ENCODE measurements at places on chromosomes 6 and 20.

DNA sequence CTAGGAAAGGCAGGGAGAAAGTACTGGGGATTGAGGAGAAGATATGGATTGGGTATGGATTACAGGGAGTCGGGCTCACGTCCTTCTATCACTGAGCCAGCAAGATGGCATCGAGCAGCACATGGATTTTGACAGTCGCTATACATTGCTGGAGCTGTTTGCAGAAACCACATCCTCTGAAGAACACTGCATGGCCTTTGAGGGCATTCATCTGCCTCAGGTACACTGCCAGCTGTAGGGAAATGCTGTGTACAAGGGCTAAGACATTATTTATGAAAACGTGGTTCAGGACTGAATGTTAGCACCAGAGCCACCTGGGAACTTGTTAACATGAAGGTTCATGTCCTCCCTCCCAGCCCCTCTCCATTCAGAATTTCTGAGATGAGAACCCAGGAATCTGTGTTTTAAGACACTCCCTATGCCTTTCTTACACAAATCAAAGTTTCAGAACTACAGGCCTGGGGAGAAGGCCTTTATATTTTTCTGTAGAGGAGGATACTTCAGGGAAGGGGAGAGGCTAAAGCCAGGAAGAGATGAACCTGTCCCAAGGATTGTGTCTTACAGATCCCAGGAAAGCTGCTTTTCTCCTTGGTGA, 3.5 kb downstream of the CUL9 start:
- no peak for DNase-seq

DNA sequence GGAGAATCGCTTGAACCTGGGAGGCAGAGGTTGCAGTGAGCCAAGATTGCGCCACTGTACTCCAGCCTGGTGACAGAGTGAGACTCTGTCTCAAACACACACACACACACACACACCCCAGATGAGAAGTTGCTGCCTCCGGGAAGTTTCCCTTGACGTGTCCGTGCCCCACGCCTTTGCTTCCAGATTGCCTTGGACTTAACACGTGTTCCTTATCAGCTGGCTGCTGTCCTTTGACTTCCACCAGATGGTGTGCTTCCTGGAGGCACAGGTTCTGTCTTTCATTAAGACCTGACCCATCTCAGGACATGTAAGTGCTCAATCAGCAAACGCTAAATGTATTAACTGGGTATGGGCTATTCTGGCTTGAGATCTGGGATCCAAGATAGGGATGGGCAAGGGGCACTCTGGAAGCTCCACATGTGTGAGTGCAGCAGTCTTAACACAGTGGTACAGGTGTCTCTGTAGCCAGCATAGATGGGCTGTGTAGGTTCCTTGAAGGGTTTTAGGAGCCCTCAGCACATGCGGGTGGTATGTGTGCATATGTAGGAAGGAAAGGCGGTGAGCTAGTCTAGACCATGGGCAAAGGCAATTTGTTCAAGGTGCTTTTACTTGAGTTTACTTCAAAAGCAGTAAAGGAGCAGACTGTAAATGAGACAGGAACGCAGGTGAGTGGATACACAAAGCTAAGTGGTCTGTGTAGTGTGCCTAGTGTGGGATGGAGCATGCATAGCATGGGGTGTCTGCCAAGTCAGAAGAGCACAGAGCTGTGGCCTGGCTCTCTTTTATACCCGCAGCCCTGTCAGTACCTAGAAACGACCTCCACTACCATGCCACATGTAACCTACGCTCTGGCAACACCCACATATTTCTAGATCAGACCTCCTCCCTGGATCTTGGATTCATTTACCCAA, 11.6 kb downstream of the PIGT start:
- no peak for DNase-seq

DNA sequence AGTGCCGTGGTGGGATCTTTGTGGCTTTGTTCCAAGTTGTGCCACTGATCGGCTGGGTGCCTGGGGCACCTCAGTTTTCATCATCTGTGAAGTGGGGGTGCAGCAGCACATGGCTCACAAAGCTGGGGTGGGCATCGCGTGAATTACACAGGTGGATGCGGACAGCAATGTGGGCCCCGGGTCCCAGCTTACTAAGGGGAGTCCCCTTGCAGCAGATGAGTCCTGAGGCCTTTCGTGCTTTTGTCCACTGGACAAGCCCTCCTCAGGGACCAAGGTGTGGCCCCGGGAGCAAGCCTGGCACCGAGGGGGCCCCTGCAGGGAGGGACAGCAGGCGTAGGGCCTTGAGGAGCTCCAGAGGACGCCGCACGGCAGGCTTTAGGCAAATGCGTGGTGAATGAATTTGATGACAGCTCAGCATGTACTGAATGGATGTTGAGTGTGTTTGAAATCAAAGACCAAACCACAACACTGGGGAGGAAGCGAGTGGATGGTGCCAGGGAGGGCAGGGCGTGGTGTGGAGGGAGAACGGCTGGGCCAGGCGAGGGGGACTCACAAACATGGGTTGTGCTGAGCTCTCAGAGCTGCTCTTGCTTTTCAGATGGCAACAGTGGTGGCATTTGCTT, 53.2 kb downstream of the IRF4 start:
- DNase-seq: no peak

DNA sequence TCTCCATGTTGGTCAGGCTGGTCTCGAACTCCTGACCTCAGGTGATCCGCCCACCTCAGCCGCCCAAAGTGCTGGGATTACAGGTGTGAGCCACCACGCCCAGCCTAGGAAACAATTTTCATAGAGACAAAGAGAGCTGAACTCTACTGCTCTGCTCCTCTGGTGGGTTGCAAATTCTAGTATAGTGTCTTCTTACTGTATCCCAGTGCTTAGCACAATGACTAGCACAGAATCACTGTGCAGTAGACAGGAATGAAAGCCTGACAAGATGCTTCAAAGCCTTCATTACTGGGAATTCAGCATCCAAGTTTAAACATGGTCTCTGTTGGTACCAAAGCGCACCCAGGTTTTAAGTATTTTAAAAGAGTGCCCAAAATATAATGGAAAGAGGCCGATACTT, 96.5 kb upstream of the SALL4 start:
- DNase-seq: no peak

DNA sequence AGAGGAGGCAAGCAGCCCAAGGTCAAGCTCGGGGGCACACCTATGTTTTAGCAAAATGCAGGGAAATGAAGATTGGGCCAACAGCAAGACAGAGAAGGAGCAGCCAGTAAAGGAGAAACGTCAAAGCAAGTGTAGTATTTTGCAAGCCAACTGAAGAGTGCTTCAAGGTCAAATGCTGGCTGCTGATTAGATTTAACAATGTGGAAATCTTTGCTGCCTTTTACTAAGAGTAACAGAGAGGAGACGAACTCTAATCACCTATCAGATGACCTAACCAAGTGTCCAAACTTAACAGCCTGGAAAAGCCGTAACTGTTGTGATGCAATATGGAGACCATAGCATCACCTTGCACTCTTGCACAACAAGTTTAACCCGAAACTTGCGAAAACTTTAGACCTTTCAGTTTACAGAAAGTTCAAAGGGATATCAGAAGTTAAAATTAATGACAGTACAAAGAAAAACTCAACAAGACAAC, 30.4 kb downstream of the AKIRIN2 start:
- DNase-seq: no peak

- no peak for DNase-seq
Observed at GRCh38 chr6:63806573-63806913, 170.9 kb downstream of the PHF3 start.

- no peak for DNase-seq
Observed at GRCh38 chr20:31607640-31608250, 2.7 kb downstream of the ID1 start.

- no peak for DNase-seq
Observed at GRCh38 chr20:4602297-4602631, 119.4 kb upstream of the PRND start.

GRCh38 chr6:124967444-124967843, 5.2 kb downstream of the RNF217 start:
- no peak for DNase-seq

- no peak for DNase-seq
Observed at GRCh38 chr6:147648916-147649315, 140.4 kb downstream of the SAMD5 start.

DNA sequence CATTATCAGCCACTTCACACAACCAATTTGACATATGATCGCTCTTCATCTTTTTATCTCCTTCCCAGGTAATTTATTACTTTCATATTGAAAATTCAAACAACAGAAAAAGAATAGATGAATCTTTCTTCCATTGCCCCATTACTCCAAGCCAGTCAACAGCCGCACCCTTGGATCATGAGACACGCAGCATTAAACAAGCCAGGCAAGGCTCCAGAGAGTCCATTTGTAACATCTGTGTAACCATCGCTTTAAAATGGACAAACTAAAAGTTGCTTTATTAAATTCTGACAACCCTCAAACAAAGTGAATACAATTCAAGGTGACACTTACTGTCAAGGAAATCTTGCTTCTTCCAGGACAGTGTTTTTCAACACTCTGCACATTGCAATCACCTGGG, 200.3 kb downstream of the EPM2A start:
- no peak for DNase-seq

DNA sequence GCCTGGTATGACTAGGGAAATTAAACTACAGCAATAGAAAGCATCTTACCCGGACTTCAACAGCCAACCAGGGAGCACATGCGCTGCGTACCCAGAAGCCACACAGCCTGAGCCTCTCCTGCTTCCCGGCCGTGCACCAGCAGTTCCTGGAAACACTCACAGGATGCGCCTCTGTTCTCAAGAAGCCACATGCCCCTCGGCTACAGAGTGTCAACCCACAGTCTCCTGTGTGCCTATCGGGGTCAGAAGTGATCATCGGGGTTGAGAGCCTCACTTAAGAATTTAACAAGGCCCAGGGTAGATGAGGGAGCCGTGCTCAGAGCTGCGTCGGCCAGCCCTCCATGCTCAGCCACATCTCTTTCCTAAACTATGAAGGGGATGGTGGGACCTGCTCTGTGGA, 147.2 kb upstream of the GGTLC1 start:
- no peak for DNase-seq

GRCh38 chr6:320351-321157, 28.3 kb downstream of the DUSP22 start:
- DNase-seq: no peak

DNA sequence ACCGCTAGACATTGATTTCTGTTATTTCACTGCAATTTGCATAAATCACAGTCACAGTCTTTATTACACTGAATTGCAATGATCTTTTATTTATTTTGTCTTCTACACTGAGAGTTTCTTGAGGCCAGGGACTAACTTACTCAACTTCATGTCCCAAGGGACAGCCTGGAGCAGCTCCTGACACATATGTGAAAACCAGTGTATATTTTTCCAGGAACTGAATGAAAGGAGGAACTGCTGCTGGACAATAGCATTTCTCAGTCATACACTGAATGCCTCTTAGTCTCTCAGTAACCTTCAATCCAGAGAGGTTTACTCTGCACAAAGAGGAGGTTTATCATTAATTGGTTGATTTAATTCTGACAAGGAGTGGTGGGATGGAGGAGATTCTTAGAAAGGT, 5.9 kb downstream of the F13A1 start:
- DNase-seq: no peak

GRCh38 chr6:8860671-8861070, 425.3 kb upstream of the SLC35B3 start:
- no peak for DNase-seq
